ENCODE measurements at places on chromosomes 1 and 21. TPM values are rescaled to one million over a fixed set of nuclear protein-coding genes. Genes with fewer than 3 reads are reported as not detected.

- DNase-seq: no peak
Observed at GRCh38 chr1:178031856-178032320, 62.0 kb upstream of the RASAL2 start.

- peak; percentile 42 for DNase-seq
Observed at GRCh38 chr1:36223381-36223995, 755 bp upstream of the THRAP3 start.

DNA sequence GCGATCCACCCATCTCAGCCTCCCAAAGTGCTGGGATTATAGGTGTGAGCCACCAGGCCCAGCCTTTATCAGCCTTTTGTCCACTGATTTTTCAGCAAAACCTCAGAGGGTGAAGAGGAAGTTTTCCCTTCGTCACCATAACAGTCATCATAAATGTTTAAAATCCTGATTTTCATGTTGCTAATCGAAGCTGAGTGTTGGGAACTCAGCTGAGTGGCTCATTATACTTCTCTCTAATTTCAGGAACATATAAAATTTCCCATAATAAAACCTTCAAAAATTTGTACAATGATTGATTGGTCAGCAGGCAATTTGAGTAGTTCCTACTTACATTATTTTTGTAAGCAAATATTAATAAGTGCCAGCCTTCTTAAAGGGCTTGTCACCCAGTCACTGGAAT is 31.8 kb upstream of the IFNGR2 start:
- DNase-seq: no peak

- no peak for DNase-seq
Observed at GRCh38 chr1:24490101-24490781, 12.4 kb upstream of the RCAN3 start.

DNA sequence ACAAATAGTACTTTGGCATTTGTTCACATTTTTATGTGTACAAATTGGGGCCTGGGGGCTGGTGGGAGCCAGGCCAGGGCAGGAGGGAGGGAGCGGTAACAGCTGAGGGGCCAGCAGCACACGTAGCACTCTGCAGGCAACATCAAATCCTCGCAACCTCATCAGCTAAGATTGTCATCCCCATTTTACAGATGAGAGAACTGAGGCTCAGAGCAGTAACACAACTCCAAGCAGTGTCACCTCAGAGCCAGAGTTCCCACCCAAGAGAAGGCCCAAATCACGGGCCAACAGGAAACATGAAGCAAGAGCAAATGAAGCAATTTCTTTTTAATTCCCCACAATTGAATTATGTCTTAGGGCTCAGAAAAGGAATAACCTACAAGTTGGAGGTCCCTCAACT is 14.1 kb downstream of the IFFO2 start:
- DNase-seq: no peak

The VCAM1 gene
- 0.10 TPM for total RNA-seq

The CFHR1 gene
- not detected for total RNA-seq

All from activated T-helper 1 cell treated with anti-CD3 and anti-CD28 coated beads, Interleukin-12 subunit alpha, Interleukin-12 subunit beta, Interleukin-2, Interleukin-4 antibody, amounts not matched to agents 30 ng/mL and 10 ng/mL and 1 ng/mL, durations not matched to agents 14 hours and 24 hours and 36 hours (primary cell).